ENCODE measurements at places on chromosomes 2 and 18. TPM values are rescaled to one million over a fixed set of nuclear protein-coding genes. Genes with fewer than 3 reads are reported as not detected.

LTBP1 gene
- 18.7 TPM for total RNA-seq

SRD5A2 gene
- 0.32 TPM for total RNA-seq

CTLA4 gene
- total RNA-seq: 0.64 TPM

DNA sequence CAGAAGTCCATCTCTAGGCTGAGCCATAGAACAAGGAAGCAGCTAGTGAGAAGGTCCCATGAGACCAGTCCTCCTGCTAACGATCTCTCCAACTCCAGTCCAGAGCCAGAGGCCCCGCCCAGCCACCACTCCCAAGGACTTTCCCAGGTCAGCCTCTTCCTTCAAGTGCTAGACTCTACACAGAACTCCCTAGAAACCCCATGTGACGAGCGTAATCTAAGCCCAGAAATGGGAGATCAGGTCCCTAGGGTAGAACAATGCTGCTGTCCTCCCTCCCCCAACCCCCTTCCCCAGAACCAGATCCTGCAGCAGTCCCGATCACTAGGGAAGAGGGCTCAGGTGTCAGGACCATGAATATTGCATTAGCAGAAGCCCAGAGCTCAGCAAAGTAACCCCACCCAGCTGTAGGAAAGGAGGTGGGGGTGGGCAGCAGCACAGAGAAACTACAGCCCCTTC lies 6.9 kb downstream of the DCTN1 start:
- H3K36me3 ChIP-seq: peaks cover 6% of the 10 kb centered on the region
- no peak overlapping the region for H3K4me3 ChIP-seq
- no peaks in the 10 kb centered on the region for H3K27me3 ChIP-seq
- no peak overlapping the region for H3K27ac ChIP-seq
- no peak for DNase-seq
- no peaks in the 10 kb centered on the region for H3K4me1 ChIP-seq

- no peaks in the 10 kb centered on the region for H3K36me3 ChIP-seq
- DNase-seq: no peak
- H3K27ac ChIP-seq: no peak overlapping the region
- no peaks in the 10 kb centered on the region for H3K4me1 ChIP-seq
- H3K27me3 ChIP-seq: no peaks in the 10 kb centered on the region
These were observed 21.7 kb downstream of the C18orf63 start for GRCh38 chr18:74337155-74337911.

DNA sequence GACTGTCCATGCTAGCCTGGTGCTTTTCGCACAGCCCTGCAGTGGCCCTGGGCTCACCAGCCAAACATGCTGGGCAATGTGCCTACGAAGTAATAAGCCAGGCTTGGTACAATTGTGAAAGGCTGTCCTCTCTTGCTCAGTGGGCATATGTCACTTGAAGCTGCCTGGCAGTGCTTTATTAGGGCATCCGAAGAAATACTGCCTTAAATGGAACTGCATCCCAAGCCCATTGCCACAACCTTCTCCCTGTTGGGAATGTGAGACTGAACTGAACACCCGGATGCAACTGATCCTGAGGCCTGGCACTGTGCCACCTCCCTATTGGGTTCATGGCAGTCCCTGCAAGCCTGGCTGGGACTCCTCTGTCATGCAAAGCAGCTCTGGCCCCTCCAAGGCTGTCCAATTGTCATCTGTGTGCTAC lies 15.9 kb downstream of the CAPG start:
- H3K4me1 ChIP-seq: no peaks in the 10 kb centered on the region
- no peaks in the 10 kb centered on the region for H3K27me3 ChIP-seq
- peaks cover 4% of the 10 kb centered on the region for H3K36me3 ChIP-seq

GRCh38 chr18:61964616-61965015 lies 71.8 kb upstream of the RNF152 start:
- no peak overlapping the region for H3K27ac ChIP-seq
- no peaks in the 10 kb centered on the region for H3K4me1 ChIP-seq
- no peak for DNase-seq
- no peak overlapping the region for H3K4me3 ChIP-seq
- no peaks in the 10 kb centered on the region for H3K36me3 ChIP-seq

- H3K4me3 ChIP-seq: peak overlapping the region; percentile 20
- DNase-seq: peak; percentile 67
- H3K36me3 ChIP-seq: no peaks in the 10 kb centered on the region
These were observed 70.1 kb downstream of the DGKD start for GRCh38 chr2:233424154-233424951.
